Left cardiac atrium (tissue), 4 donors: ENCODE measurements at places on chromosomes 16 and 17.

- no peak for DNase-seq
Observed at GRCh38 chr16:31301708-31302400, 42.1 kb downstream of the ITGAM start.

- no peak for DNase-seq
Observed at GRCh38 chr16:89295915-89296314, 78.4 kb downstream of the ZNF778 start.

DNA sequence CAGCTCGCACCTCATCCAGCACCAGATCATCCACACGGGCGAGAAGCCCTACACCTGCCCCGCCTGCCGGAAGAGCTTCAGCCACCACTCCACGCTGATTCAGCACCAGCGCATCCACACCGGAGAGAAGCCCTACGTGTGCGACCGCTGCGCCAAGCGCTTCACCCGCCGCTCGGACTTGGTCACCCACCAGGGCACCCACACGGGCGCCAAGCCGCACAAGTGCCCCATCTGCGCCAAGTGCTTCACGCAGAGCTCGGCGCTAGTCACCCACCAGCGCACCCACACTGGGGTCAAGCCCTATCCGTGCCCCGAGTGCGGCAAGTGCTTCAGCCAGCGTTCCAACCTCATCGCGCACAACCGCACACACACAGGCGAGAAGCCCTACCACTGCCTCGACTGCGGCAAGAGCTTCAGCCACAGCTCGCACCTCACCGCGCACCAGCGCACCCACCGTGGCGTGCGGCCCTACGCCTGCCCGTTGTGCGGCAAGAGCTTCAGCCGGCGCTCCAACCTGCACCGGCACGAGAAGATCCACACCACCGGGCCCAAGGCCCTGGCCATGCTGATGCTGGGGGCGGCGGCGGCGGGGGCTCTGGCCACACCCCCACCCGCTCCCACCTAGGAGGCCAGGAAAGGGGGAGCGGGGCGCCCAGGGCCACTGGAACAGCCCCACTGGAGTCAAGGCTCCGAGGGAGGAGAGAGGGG is 7.5 kb downstream of the ZNF205 start:
- no peak for DNase-seq

DNA sequence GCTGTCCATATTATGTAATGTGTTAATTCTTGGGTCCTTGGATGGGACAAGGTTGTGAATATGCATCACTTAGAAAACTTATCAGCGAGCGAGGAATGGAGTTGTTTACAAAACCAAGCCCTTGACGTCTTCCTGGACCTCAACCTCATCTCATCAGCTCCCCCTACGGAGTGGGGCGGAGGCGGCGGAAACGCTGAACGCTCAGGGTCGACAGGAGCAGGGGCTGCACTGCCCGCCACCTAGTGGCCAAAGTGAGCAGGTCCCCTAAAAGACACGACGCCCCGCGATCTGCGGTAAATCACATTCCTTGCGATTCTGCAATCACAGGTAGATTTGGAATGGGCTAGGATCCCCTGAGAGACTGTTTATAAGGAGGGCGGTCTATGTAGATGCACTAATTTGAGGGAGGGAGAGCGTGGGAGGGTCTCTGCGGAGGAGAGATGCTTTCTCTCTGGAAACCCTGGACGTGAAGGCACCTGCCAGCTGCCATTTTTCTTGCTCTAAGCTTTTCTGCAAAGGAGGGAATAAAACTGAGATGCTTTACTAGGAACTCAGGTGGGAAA is 5.4 kb upstream of the ICAM2 start:
- peak; percentile 85 for DNase-seq

GRCh38 chr17:63304704-63305261 is 141.3 kb downstream of the CYB561 start:
- DNase-seq, result no peak

DNA sequence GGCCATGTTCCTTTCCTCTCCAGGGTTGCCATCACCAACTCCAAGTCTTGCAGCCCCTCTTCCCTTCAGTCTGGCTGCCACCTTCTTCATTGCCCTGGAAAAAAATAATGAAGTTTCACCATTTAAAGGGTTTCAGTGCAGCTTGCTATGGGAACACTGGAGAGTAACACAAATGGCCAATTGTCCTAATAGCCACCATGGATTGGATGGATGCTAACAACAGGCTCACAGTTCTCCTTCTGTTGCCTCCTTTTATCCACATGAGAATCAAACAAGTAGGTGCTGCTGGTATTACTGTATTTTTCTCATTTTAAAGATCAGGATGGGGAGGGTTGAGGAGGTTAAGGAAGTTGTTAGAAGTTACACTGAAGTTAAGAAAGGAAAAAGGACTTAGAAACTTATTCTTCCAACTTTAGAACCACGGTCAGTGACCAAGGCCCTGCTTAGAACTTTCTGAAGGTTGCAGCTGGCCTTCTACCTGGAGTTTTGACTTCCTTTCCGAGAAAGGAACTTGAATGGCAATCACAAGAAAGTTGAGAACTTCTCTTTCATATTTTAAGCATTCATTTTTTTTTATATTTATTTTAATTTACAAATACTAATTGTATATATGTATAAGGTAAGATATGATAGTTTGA is 198.0 kb upstream of the MAF start:
- no peak for DNase-seq

GRCh38 chr17:80786470-80786869 is 205.2 kb upstream of the CHMP6 start:
- DNase-seq, result no peak

GRCh38 chr16:57945740-57946138 is 25.2 kb downstream of the CNGB1 start:
- DNase-seq, result no peak

GRCh38 chr17:33292981-33293867 is at the start of gene ASIC2:
Gene ASIC2 (minus strand): TSS chr17:33293295.
- no peak for DNase-seq

GRCh38 chr17:73291260-73291801 is 20.5 kb downstream of the CDC42EP4 start:
- DNase-seq, result peak; percentile 82

GRCh38 chr17:6476810-6477179 is 32.5 kb downstream of the PIMREG start:
- no peak for DNase-seq

- peak; percentile 62 for DNase-seq
Observed at GRCh38 chr17:81869221-81870130, 1.7 kb downstream of the ARHGDIA start.

GRCh38 chr17:6666077-6666521 is 14.5 kb downstream of the C17orf100 start:
- peak; percentile 67 for DNase-seq

GRCh38 chr17:10807704-10808128 is 3.8 kb upstream of the TMEM238L start:
- DNase-seq, result no peak

DNA sequence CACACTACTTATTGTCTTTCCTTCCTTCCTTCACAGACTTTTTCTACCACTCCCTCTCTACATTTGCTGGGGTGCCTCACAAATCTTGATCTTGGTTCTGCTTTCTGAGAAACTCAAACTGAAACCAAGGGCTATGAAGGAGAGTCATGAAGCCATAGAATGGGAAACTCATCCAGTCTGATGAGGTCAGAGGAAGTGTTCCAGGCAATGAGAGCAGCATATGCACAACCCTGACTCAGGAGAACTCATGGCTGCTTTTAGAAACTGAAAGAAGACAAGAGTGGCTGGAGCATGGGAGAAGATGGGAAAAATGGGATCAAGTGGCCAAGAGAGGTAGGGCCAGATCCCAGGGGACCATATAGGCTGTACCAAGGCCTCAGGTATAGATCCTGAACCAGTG is 130.0 kb upstream of the TOX3 start:
- no peak for DNase-seq

DNA sequence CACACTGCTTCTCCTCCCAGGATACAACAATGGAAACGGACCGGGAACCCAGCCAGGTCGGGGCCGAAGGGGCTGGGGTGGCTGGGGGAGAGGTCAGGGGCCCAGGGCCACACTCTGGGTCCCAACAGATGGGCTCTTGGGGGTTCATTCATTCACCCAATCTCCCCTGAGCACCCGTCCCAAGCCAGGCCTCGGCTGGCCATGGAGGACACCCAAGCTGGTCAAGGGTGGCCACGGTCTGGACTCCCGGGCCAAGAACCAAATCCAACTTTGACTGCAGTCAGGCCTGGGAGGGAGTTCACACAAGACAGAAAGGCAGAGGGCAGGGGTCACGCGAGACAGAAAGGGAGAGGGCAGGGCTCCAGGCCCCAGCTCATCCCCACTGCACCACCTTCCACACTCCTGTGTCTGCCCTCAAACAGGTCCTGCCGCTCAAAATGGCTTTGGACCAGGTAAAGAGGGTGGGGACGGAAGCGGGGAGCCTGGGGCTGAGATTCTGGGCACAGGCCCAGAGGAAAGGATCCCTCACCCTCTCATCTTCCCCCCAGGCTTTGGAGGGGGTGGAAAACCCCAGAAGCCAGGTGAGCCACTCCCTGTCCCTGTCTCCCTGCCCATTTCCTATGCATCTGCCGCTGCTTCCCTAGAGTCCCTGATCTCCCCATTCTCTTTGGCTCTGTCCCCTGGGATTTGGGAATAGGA is 12.3 kb upstream of the PKMYT1 start:
- no peak for DNase-seq
